ENCODE measurements at places on chromosomes 1 and 21.

- H3K27me3 ChIP-seq, result no peaks in the 10 kb centered on the region
- H3K27ac ChIP-seq, result no peak overlapping the region
- no peak for DNase-seq
- peaks cover 49% of the 10 kb centered on the region for H3K36me3 ChIP-seq
- no peak overlapping the region for H3K4me3 ChIP-seq
These were observed 5.7 kb upstream of the ATP13A2 start for GRCh38 chr1:17017435-17017834.

- no peak for DNase-seq
- H3K36me3 ChIP-seq, result no peaks in the 10 kb centered on the region
- H3K27ac ChIP-seq, result no peak overlapping the region
- H3K4me3 ChIP-seq, result no peak overlapping the region
- H3K4me1 ChIP-seq, result no peaks in the 10 kb centered on the region
These were observed 209.4 kb upstream of the SNX7 start for GRCh38 chr1:98452162-98452561.

DNA sequence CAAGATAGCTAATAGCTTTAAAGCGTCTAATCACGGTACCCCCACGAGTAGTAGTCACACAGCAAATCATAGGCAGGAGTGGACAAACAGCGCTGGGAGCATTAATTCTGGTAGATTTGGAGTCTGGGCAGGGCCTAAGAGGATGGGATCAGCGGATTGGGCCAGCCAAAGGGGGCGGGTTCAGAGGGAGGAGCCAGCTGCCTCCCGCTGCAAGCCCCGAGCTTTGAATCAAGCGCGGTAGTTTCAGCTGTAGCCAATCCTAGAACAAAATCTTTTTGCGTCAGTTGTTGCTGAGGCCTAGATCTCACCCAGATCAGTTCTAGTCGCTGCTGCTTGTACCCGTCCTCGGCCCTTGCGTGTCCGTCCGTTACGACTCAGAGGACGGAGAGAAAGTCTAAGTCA lies 576 bp upstream of the NASP start:
- H3K36me3 ChIP-seq, result no peaks in the 10 kb centered on the region
- peak overlapping the region; percentile 96 for H3K27ac ChIP-seq
- H3K27me3 ChIP-seq, result no peaks in the 10 kb centered on the region
- peak; percentile 96 for DNase-seq

DNA sequence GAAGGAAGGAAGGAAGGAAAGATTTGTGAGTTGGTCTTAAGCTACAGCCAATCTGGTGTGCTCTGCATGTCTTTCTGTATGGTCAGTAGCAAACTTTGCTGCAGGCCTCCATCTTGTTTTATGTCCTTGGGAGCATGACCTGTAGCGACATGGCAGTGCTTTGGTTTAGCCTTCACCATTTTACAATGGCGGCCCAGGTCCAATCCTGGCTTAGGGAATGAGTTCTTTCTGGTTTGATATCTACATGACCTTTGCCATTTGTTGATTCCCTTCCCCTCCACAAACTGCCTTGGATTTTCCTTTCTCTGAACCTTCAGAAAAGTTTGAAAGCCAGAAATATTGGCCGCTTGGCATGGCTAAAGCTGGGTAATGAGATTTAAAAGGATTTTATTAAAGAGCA lies 30.5 kb upstream of the TSPEAR start:
- no peak overlapping the region for H3K27ac ChIP-seq
- no peaks in the 10 kb centered on the region for H3K27me3 ChIP-seq
- DNase-seq, result no peak
- H3K4me1 ChIP-seq, result no peaks in the 10 kb centered on the region

DNA sequence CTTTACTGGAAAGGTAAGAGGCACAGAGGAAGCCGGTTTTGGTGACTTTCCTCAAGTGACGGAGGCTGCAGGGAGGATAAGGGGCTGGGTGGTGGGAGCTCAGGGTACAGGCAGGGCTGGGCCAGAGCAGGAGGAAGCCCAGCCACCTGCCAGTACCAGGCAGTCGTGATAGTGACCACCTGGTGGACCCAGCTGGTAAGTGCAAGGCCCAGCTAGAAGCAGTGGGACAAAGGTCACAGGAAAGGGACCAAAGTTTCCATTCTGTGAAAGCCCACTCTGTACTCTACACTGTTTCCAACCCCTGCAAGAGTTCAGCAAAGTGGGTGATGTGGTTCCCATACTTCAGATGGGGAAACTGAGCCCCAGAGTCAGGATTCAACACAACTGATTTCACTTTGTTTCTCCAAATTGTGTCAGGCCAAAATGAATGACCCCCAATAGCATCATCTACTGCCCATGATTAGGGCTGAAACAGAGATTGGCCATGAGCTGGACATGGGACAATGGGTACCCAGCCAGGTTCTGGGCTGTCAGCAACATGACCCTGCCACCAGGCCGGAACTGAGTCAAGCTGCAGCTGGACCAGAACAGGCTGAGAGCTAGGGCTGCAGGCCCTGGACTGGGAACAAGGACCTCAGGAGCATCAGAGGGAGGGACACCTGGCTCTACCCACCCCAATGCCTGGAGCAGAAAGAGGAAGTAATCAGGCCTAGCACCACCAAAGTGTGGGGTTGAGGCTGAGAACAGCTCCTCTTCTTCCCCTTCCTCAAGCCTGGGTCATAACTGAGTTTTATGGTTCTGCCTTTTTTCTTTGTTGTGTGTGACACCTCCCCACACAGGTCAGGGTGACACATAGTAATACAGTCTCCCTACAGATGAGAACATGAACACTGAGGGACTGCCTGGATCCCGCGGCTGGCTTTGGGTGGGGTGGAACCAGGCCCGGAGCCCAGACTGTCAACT lies 50.2 kb downstream of the KCNN3 start:
- no peak for DNase-seq
- no peak overlapping the region for H3K27ac ChIP-seq
- no peak overlapping the region for H3K4me3 ChIP-seq
- no peaks in the 10 kb centered on the region for H3K27me3 ChIP-seq

DNA sequence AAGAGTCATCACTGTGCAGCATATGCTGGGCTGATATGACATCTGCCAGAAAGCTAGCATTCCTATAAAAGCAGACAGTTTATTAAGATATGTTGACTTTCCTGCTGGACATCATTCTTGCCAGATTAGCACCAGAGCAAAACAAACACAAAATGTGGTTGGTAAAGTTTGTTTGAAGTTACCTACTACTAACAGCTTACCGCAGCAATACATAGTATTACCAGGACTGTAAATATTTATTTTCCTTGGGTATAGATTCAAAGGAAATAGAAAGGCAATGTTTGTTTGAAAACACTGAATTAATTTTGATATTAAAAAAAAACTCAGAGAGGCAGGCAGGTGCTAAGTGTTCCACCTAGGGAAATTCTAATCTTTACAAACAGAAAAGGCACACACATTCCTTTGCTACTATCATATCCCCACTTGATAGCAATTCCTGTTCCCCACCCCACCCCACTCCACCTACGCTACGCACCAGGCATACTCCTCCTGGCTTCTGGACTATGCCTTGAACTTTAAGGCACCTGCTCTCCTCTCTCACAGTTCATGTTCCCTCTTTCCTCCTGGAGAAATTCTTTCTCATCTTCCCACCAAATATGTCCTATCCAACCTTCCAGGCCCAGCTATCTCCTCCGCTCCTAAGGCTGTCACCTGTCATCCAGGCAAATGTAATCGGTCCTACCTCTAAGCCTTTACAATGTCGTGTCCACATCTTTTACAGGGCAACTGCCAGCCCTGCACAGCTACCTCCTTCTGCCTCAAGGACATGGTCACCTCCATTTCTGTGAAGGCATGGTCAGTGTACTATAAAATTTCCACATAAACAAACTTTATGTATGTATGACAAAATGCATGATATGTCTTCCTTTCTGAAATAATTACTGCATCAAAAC lies 34.7 kb downstream of the PTPN14 start:
- H3K36me3 ChIP-seq, result no peaks in the 10 kb centered on the region
- no peak for DNase-seq
- no peaks in the 10 kb centered on the region for H3K27me3 ChIP-seq
- no peak overlapping the region for H3K4me3 ChIP-seq
- H3K27ac ChIP-seq, result no peak overlapping the region

Measured in lower lobe of right lung (tissue), 2 donors.